NCI-H2081 treated with DMSO at 0.1 percent for 48 hours (cell line): ENCODE measurements at places on chromosomes 3 and 15.

DNA sequence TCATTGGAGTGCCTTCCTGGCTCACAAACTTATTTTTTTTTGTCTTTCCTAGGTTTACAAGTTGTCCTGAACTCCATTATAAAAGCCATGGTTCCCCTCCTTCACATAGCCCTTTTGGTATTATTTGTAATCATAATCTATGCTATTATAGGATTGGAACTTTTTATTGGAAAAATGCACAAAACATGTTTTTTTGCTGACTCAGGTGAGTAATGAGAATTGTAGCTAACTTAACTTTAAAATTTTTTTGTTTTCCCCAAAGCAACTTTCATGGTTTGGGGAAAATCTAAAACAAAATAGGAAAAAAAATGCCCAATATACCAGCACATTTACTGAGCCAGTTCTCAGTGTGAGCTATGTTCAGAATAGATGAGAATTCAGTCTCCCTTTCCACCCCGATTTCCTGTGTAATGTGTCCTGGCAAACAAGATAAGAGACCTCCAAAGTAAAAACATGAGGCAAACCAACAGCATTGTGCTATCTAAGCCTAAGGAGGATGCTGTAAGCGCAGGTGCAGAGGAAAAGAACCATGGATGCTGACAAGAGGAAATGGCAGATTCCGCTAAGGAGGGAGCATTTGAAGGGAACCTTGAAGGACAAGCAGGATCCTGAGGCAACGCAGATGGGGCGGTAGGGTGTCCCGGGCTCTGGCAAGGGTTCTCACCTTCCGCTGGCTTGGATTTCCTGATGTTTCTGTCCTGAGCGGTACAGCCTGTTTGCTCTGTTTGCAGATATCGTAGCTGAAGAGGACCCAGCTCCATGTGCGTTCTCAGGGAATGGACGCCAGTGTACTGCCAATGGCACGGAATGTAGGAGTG is 171.4 kb downstream of the CACNA1D start:
- DNase-seq, result no peak

DNA sequence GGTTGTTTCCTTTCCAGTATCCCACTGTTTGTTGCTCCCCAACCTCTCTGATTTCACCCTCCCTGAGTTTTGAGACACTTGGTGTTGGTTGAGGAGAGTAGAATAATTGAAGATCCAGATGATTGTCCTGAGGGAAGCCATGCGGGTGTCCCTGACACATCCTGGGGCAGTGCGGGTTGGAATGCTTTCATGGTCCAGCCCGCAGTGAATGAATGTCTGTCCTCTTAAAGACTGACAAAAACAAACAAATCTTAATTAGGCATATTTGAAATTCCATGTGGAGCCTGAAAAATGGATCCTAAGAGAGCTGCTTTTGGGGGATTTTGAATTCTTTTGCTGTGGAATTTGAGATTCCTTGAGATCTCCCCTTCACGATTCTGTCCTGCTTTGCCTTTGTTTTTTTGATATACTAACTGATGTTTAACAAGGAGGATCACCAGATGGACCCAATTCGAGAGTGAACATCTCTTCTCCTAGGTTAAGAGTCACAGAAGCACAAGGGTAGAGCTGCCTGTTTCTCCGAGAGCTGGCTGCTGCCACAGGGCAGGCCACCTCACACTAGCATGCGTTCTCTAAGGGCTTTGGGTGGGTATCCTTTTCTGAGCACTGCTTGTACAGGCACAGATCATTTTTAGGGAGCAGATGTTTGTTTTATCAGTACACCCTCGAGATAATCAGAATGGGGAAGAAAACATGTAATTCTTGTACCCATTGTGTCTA is 47.4 kb downstream of the GPR171 start:
- DNase-seq, result no peak

GRCh38 chr3:84962415-84962814 is 3.6 kb downstream of the CADM2 start:
- no peak for DNase-seq

- DNase-seq, result no peak
These were observed 2.1 kb downstream of the TLE3 start for GRCh38 chr15:70095408-70096214.

GRCh38 chr15:95494971-95495541 is 835.4 kb upstream of the NR2F2 start:
- DNase-seq, result peak; percentile 8

DNA sequence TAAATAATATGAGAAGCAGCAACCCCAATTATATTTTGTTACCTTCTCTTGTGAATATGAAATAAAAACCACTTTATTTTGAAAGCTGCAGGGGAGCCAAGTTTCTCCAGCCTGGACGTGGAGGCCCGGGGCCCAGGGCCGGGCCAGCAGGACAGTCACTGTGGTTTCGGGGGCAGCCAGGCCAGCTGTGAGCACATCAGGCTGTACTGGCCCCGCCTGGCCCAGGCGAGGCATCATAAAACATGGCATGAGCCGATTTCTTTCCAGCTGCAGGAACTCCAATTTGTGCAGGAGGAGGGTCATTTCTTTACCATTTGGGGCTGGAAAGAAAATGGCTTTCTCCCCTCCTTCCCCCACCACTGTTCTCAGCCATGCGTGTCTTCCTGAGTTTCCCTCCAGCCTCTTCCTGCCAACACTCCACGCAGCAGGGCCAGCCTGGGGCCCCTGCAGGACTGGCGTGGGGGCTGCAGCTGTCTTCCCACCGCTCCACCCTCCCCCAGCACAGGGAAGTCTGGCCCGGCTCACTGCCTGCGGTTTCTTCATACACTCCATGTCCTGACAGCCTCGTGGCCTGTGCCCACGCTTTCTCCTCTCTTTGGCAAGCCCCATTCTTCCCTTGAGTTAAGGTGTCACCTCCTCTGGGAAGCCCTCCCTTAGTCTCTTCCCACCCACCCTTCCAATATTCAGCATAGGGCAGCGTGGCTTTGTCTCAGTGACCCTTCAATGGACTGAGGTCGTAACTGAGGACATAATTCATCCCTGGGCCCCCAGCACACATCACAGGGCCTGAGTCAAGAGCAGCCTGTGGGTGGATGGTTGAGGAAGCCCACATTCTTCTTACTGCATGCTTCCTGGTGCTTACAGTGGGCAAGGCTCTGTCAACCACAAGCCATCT is 135.8 kb downstream of the CHSY1 start:
- no peak for DNase-seq

- no peak for DNase-seq
These were observed 68.4 kb downstream of the SLC12A8 start for GRCh38 chr3:125143982-125144652.

DNA sequence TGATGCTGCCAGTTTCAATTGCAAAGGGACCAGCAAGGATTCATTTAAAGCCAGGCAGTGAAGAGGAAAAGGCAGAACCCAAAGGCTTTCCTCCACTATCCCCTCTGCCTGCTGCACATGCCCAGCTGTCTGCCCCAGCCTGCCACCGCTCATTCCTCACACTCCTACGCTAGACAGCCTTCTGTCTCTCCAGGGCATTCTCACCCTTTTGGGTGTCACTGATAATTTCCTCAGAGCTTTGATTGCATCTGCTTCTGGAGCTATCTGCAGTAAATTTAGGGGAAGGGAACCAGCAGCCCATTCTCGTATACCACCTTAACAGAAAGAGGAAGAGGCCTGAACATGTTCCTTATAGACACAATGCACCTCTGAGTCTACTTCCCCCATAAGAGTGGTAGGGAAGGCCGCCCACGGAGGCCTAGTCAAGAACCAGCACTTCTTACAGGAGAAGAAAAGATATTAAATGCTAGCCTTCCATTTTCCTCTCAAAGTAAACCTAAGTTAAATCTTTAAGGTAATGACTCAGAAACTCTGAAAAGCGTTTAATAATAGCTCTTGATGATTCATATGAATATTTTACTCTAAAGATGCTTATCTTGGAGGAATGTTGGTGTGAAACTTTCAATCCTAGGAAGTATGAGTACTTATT is 20.9 kb downstream of the NUDT16 start:
- DNase-seq, result no peak

GRCh38 chr3:36649125-36649524 is 115.2 kb downstream of the DCLK3 start:
- no peak for DNase-seq

DNA sequence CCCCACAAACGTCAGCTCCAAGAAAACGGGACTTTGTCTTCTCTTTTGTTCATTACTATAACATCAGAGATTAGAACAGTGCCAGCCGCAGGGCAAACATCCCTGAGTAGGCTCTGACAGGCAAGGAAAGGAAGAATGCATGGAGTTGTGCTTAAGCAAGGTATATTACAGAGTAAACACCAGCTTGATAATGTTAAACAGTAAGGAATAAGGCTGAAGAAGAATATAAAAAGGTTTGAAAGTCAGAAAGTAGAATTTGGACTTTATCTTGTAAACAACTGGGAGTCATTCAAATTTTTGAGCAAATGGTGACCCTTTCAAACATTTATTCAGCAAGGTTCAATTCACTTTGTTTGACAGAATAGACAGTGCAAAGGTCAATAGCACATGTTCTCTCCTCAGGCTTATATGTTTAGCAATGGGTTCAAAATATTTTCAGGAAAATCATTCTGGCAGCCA is 11.0 kb downstream of the GABPB1 start:
- DNase-seq, result no peak

GRCh38 chr3:57555306-57555705 is 768 bp upstream of the PDE12 start:
- no peak for DNase-seq

GRCh38 chr3:15271785-15272381 is 60.5 kb downstream of the SH3BP5 start:
- no peak for DNase-seq

DNA sequence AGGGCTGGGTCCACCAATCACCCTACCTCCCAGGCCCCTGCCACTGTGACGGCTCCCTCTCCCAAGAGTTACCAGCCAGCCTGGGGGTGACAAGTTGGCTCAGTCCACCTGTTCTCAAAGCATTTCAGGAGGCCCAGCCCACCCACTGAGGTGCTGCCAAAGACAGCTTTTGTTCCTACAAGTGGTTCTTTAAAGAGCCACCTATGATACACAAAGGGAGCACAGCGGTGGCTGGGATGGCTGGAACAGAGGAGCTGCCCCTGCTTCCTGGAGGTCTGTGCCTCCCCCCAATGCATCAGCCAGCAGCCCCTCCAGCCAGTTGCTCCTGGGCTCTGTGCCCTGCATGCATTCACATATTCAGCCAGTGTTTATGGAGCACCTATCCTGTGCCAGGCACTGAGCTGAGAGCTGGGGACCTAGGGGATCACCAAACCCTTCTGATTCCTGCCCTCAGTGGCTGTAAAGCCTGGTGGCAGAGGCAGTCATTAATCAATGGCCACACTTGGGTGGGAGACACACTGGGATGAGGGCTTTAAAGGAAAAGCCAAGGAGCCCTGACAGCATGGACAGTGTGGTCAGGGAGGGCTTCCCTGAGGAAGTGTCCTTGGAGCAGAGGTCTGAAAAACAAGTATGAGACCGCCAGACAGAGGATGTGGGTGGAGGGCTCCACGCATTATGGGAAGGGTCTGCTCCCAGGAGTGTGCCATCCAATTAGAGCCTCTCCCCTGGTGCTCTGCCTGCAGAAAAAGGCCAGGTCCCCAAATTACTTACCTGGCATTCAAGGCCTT is 107.1 kb upstream of the LINGO1 start:
- DNase-seq, result peak; percentile 19
